Type B pancreatic cell (in vitro differentiated cells): ENCODE measurements at places on chromosomes 4 and X. TPM values are rescaled to one million over a fixed set of nuclear protein-coding genes. Genes with fewer than 3 reads are reported as not detected.

DNA sequence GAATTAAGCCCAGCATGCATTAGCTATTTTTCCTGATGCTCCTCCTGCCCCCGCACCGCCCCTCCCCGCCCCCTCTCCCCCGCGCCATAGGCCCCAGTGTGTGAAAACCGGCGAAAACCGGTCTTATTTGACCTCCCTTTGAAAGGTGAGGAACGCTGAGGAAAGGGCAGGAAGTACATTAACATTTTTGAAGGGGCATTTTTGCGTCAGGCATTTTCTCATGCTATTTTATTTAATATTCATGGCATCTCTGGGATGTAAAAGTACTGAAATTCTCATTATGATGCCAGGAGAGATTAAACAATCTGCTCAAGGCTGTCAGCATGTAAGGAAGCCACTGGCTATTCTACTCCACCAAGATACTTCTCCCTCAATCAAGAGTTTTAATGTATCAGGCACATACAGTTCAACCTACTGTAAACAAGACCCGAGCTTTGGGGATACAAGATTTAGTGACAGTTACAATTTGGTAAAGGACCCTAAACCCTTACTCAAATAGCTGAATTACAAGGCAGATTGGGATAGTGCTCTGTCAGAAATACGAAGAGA lies 1.2 kb upstream of the NMU start:
- no peaks in the 10 kb centered on the region for H3K36me3 ChIP-seq
- peaks cover 44% of the 10 kb centered on the region for H3K27me3 ChIP-seq
- H3K4me3 ChIP-seq, result peak overlapping the region; percentile 37
- no peak for DNase-seq
- H3K4me1 ChIP-seq, result peaks cover 27% of the 10 kb centered on the region

DNA sequence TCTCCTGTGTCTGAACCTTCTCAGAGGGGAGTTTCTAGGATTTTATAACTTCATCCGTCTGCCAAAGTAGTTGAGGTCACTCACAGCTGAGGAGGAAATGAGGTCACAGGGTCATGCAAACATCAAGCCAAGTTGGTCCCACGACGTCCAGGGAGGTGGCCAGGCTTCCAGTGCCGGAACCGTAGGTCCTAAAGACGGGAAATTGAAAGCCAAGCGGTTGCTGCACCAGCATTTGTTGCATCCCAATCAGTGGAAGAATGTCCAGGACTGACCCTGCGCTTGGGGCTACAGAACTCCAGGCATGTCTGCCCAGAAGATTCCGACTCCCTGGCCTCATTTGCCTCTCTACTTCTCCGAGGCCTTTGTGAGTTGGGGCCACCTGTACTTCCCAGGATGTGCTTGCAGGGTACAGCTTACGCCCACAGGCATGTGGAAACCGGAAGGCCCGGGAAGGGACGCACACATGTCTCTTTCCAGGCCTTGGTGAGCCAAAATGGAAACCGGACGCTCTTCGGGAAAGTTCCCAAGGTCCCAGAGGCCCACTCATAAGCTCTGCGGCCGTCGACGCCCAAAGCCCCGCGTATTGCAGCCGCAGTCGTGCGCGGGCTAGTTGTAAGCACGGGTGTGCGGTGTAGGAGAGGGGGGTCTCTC lies 9.3 kb downstream of the PRDM8 start:
- DNase-seq, result no peak
- no peak overlapping the region for H3K27ac ChIP-seq
- H3K4me3 ChIP-seq, result no peak overlapping the region
- peaks cover 7% of the 10 kb centered on the region for H3K36me3 ChIP-seq
- H3K27me3 ChIP-seq, result peaks cover 86% of the 10 kb centered on the region

GRCh38 chr4:152488246-152488645 lies 47.6 kb downstream of the FBXW7 start:
- no peaks in the 10 kb centered on the region for H3K27me3 ChIP-seq
- peaks cover 23% of the 10 kb centered on the region for H3K4me1 ChIP-seq
- no peak for DNase-seq

DNA sequence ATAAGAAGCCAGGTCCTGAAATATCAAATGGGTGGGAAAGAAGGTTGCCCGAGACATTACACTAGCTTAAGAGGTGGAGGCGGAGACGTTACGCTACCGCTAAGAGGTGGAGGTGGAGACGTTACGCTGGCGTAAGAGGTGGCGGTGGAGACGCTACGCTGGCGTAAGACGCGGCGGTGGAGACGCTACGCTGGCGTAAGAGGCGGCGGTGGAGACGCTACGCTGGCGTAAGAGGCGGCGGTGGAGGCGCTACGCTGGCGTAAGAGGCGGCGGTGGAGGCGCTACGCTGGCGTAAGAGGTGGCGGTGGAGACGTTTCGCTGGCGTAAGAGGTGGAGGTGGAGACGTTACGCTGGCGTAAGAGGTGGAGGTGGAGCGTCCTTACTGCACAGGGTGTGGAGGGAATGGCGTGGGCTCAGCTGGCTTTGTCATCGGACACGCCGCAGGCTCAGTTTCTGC lies 12.8 kb downstream of the CYP4V2 start:
- H3K27me3 ChIP-seq, result no peaks in the 10 kb centered on the region
- H3K27ac ChIP-seq, result no peak overlapping the region

DNA sequence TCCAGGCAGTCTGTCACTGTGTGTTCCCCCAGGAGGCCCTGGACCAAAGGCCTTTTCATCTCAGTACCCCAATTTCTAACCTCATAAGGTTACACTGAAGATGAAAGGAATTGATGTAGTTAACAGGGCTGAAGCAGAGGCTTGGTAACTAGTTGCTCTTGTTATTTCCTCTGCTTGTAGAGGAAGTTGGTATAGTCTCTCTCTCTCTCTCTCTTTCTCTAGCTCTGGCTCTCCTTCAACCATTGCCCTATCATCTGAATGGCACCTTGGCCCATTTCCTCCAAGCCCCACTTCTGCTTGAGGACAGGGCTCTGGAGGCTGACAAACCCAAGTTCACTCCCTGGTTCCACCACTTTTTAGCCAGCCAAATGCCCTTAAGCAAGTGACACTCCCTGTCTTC lies 96.1 kb downstream of the MAMLD1 start:
- H3K27ac ChIP-seq, result no peak overlapping the region
- peaks cover 5% of the 10 kb centered on the region for H3K36me3 ChIP-seq
- H3K4me1 ChIP-seq, result no peaks in the 10 kb centered on the region

- no peak overlapping the region for H3K27ac ChIP-seq
- no peaks in the 10 kb centered on the region for H3K27me3 ChIP-seq
- DNase-seq, result no peak
- no peaks in the 10 kb centered on the region for H3K36me3 ChIP-seq
Measured at GRCh38 chr4:137823007-137823406, 290.7 kb upstream of the PCDH18 start.

Gene FRG2
- not detected in 2 replicates for total RNA-seq

Gene FAAH2
- total RNA-seq, result 5.8 and 9.3 TPM in 2 replicates

Gene L1CAM
- 2.9 and 12.6 TPM in 2 replicates for total RNA-seq

Gene SGCB
- total RNA-seq, result 23.6 and 39.1 TPM in 2 replicates

Gene MYOZ2
- total RNA-seq, result 0.12 TPM in 1 of 2 replicates, not detected in the other

Gene RENBP
- 4.9 and 6.7 TPM in 2 replicates for total RNA-seq
